Cortex of kidney (tissue), 1 donor: ENCODE measurements at places on chromosomes 16 and 17.

- no peak for DNase-seq
These were observed 57.1 kb downstream of the RAB11FIP4 start for GRCh38 chr17:31448467-31449077.

DNA sequence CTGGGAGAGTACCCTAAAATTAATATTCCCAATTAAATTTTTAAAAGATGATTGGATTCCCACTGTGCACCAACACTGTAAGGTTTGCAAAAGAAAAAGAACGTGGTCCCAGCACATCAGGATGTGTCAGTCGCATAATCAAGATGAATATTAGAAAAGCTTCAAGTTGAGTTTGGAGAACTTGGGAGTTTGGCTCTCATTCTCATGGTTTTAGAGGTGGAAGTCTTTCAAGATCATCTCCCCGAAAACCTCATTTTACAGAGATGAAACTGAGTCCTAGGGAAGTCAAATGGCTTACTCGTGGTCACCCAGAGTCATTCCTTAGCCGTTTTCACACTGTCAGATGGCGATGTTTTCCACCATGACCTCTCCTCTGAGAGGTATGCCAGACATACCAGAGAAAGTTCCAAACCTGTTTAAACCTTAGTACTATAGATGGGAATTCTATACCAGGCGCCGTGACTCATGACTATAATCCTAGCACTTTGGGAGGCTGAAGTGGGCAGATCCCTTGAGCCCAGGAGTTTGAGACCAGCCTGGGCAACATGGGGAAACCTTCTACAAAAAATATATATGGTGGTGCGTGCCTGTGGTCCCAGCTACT is 1.2 kb downstream of the SEC14L1 start:
- DNase-seq = no peak

- DNase-seq = no peak
These were observed 60.2 kb upstream of the PHOSPHO1 start for GRCh38 chr17:49290690-49291359.

DNA sequence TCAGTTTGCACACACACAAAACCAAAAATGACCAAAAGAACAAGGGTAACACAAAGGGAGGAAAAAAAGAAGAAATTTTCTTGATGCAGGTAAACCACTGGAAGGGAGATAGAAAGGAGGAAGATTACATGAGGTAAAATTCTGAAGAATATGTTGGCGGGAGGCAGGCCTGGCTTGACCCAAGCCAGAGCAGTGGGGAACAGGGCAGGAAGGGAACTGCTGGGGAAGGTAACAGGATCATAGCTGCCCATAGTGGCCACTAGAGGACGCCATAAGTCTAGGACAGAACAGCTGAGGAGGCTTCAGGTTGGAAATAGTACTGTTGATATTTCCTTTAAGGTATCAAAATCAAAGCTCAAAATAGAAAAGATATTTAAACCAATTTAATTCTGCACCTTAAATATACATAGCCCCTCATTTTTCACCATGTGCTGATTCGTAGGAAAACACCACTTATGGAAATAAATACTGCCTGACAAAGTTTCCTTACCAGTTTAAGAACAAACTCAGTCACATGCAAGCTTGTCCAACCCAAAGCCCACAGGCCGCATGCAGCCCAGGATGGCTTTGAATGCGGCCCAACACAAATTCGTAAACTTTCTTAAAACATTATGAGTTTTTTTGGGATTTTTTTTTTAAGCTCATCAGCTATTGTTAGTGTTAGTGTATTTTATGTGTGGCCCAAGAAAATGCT is 15.5 kb downstream of the VPS35 start:
- DNase-seq = no peak

DNA sequence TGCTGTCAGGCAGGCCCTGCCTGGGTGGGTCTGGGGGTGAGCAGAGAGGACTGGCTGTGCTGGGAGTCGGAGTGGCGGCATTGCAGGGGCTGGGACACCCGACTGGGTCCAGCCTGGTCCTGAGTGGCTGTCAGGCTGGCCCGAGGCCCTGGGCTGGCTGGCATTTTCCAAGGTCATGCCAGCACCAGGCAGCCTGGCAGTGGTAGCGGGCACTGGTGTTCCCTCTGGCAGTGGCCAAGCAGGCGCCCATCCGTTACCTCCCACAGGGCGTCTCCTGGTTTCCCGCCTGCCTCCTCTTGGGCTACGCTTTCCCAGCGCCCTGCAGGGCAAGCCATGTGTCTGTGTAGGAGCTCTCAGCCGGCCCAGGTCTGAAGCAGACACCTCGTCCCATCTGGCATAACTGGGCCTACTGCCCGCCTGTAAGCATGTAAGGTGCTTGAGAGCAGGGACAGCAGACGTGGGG is 5.7 kb upstream of the PKMYT1 start:
- no peak for DNase-seq
